IMR-90 (cell line): ENCODE measurements at places on chromosomes 16 and 17. TPM values are rescaled to one million over a fixed set of nuclear protein-coding genes. Genes with fewer than 3 reads are reported as not detected.
A peak's percentile ranks its signal among the peaks of the same experiment; 100 is the strongest.

The STH gene
- total RNA-seq: not detected in 2 replicates

- no peak for DNase-seq
Observed at GRCh38 chr17:73831699-73832098, 187.5 kb upstream of the SDK2 start.

GRCh38 chr16:83200005-83200779, 573.4 kb downstream of the CDH13 start:
- DNase-seq: peak; percentile 22

The CMTM2 gene
- not detected in 2 replicates for total RNA-seq

GRCh38 chr17:44207743-44208142, 8.1 kb upstream of the ATXN7L3 start:
- no peak for DNase-seq

DNA sequence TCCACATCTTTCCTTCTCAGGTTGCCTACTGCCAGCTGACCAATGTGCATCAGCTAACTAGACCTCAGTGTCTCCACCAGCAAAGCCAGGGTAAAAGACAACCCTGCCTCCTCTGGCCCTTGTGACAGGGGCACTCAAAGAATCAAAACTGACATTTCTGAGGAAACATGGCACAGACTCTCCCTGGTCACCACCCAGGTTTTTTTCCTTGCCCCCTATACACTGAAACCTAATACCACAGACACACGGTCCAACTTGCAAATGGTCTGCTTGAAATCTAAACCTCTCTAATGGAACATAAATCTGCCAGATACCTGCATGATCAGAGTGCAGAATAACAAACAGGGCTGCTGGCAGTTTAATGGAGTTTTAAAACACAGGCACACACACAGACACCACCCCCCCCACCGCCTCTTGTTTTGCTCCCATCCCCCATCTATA, 19.5 kb upstream of the CORO6 start:
- DNase-seq: no peak

The NPIPB2 gene
- 1.4 and 2.2 TPM in 2 replicates for total RNA-seq

DNA sequence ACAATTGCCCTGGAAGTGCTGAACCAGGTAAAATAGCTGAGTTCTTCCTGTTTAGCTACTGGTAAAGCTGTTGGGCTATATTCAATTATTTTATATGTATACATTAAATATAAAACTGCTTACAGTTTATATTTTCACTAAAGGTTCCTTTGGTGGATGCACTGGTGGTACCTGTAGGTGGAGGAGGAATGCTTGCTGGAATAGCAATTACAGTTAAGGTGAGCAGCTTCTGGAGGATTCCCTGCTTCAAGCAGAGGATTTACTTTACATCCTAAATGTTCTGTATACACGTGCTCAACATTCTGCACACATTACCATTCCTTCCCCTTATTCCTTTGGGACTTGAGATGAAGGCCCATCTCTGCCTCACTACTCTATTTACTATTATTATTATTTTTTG, 14.9 kb downstream of the TSR1 start:
- no peak for DNase-seq

The SECTM1 gene
- total RNA-seq: 1.7 and 2.3 TPM in 2 replicates

GRCh38 chr17:63960430-63960829, 12.3 kb downstream of the SCN4A start:
- no peak for DNase-seq

DNA sequence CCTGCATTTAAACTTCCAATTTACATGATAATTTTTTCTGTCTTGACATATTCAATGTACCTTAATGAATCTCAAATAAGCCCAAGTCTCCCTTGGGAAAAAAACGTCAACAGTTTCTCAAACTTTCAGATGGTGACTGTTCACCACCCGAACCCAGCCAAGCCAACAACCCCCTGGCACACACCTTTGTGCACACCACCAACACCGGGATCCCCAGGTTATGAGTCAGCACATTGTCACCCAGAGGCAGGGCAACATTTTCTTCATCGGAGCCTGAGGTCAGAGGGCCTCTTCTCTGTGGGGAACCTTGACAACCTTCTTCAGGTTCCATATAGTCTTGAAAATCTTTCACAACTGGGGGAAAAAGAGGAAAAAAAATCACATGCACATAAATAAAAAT, 15.5 kb downstream of the DYNC1LI2 start:
- DNase-seq: no peak

DNA sequence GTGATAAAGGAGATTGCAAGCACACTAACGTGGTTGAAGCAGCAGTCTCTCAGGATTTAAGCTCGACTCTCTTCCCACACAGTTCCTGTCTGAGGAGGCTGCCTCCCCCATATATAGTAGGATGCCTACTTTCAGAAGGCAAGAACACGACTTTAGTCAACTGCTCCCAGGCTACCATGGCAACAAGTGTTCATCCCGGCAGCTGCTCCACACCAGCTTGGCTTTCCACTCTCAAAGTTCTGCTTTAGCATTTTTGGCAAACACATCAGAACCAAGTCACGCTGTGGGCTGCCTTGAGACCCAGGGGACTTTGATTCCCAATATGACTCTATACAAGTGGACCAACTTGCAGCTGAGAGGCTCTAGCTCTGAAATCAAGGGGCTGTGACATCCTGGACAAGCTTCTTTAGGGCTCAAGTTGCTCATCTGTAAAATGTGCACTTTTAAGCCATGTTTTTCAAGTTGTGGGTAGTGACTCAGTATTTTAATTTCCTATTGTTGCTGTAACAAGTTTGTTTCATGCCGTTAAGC, 16.5 kb downstream of the ZP2 start:
- no peak for DNase-seq
